SW 1271 (cell line): ENCODE measurements at places on chromosomes 13 and 19.

DNA sequence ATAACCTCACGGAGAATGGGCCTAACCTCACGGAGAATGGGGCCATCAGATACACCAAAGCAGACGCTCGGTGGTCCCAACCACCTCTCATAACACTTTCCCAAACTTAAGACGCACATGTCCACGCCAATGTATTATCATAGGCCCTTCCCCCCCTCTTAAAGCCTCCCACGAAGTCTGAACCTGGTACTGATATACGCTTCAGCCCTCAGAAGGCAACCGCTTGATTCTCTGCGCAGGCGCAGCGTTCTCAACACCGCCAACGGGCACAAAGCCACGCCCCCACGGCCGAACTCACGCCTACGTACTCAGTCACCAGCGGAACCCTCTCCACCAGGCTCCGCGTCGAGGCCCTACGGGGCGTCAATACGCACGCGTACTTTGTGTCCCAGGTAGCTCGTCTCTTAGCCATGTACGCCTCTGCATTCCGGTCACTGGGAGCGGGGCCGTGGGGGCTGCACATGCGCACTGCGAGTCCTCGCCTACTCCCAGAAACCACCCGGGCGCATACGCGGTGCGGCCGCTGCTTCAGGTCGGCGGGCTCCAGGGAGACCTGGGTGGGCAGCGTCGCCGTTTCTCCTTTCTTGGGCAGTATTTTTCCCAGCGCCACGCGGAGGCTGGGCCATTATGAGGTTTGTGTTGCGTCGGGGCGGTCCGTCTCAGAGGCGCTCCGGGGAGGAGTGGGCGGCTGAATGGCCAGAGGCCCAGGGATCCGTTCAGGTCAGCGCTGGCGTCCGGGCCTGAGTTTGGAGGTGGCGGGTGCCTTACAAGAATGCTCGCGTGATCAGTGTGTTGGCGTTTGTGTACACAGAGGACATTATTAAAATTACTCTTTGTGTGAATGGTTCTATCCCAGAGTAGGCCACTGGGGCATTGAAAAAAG lies 25.3 kb downstream of the ZNF582 start:
- peak; percentile 81 for DNase-seq

GRCh38 chr19:33441828-33442227 lies 68.3 kb downstream of the CEBPG start:
- DNase-seq = no peak

GRCh38 chr19:6210721-6211600 lies 68.8 kb downstream of the MLLT1 start:
- no peak for DNase-seq

- no peak for DNase-seq
Measured at GRCh38 chr13:63643543-63643942, 2227.9 kb upstream of the PCDH20 start.

GRCh38 chr19:5339950-5340636 lies 519 bp downstream of the PTPRS start:
- DNase-seq = no peak

DNA sequence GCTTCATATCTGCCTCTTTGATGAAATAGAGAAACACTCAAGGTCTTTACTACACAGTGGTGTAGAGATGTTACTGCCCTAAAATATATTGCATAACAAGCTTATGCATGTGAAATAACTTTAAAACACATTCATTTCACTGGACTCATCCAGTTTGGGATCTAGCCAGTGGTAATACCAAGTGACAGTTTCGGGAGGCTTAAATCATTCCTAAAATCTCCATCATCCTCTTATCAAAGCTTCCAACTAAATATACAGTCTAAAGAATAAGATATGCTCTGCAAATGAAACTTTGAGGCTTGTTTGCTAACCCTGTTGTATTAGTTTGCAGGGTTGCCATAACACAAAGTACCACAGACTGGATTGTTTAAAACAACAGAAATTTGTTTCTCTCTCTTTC lies 52.8 kb downstream of the THSD1 start:
- DNase-seq = no peak

GRCh38 chr19:14116918-14117578 lies 514 bp downstream of the PRKACA start:
- no peak for DNase-seq

DNA sequence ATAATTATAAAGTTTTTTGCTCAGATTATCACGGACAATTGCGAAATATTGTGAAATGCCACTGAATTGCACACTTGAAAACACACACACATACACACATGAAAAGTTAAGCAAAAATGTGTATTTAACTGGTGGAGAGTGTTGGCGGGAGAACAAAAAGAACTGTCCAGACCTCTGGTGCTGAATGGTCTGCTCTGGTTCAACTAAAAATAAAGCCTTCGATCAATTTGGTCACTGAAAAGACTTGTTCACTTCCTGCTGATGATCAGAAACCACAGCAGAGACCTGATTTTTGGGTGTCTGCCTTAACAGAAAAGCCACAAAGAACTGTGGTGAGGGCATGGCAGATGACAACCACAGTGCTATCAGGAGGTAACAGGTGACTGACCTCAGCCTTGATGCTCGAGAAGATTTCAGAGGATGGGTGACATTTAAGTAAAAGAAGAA lies 4.0 kb upstream of the IGFL1 start:
- DNase-seq = no peak

GRCh38 chr13:75339635-75340374 lies 142.2 kb downstream of the TBC1D4 start:
- DNase-seq = no peak

- DNase-seq = no peak
Measured at GRCh38 chr13:33937373-33938098, 119.6 kb downstream of the RFC3 start.

DNA sequence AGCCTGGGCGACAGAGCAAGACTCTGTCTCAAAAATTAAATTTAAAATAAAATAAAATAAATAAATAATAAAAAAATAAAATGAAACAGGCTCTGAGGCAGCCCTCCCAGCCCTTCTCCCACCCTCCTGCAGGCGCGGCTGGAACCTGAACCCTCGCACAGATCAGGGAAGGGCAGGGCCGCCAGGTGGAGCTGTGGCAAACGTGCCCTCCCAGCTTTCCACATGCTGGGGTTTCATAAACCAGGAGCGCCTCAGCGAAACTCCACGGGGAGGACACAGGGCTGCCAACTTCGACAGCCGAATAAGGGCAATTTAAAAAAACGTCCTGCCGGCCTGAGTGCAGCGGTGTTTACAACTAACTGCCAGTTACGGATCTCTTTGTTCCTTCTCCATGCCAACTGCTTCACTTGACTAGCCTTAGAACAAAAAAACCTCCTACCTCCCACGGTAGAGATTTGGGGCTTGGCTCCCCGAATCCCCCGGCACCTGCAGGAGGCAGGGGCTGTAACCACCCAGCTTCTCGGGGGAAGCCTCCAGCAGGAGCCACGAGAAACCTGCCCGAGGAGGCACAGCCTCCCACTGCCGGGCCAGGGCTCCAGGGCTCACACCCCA lies 15.9 kb downstream of the ZNF787 start:
- DNase-seq = no peak

- DNase-seq = no peak
Measured at GRCh38 chr13:31310356-31310755, 110.6 kb downstream of the B3GLCT start.

DNA sequence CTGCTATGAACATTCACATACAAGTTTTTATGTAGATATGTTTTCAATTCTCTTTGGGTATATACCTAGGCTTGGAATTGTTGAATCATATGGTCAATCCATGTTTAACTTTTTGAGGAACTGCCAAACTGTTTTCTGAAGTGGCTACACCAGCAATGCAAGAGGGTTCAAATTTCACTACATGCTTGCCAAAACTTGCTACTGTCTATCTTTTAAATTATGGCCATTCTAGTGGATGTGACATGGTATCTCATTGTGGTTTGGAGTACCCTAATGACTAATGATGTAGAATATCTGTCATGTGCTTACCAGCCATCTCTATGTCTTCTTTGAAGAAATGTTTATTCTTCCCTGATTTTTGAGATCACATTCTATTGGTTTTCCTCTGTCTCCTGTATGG lies 860.3 kb downstream of the DIAPH3 start:
- DNase-seq = no peak

DNA sequence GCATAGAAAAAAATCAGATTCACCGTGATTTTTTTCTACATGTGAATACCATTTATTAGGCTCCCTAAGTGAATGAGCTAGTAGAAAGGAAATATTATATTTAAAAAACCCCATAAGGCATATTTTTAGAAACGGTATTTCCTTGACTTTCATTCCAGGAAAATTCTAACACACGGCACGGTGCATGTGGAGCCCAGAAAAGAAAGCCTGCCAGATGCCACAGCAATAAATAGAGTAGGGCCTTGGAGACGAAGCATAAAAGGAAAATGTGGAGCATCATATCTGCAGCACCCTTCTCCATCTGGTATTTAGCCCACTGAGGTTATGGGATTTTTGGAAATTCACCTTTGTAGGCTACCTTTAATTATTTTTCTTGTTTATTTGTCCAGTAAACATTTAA lies 314.4 kb downstream of the ENOX1 start:
- no peak for DNase-seq

GRCh38 chr13:74361274-74361673 lies 227.1 kb upstream of the KLF12 start:
- DNase-seq = no peak

GRCh38 chr19:56617531-56617930 lies 22.4 kb downstream of the ZNF71 start:
- DNase-seq = no peak

DNA sequence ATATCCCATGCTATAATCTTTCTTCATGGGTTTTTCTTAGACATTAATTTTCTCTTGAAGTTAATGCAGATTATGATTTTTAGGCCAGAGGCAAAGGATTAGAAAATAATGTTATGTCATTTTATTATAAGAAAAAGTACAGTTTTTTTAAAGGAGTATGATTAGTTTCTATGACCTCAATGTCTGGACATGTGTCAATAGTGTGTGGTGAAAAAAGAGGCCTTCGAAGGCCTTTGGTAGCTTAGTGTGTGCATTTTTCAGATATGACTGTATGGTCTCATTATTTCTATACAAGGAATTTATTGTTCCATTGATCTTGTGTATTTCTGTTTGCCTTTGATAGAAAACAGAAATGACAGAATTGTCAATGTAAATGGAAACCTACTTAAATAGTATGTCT lies 195.6 kb downstream of the GPC5 start:
- DNase-seq = no peak

DNA sequence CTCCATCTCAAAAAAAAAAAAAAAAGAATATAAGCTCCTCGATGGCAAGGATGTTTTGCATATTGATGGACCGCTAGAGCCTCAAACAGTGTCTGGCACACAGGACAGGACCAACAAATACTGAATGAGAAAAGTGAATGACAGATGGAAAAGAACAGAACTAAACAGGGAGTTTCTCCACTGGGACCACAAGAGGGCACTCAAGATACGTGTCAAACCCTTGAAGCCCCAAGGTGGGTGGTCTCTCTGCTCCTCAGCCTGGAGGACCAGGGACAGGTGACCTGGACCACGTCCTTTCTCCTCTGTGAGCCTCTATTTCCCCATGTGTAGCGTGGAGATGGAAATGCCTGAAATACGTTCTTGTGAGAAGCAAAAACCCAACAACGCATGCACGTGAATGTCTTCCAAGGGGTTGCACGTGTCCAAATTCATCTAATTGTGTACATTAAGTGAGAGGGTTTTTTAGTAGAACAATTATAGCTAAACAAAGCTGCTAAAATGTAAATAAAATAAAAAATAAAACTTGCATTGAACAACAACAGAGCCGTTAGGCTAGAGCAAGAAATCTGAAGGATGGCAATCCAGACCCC lies 5.7 kb upstream of the CDC42EP5 start:
- DNase-seq = peak; percentile 39

- no peak for DNase-seq
Measured at GRCh38 chr13:113369881-113370280, 6.0 kb upstream of the GRTP1 start.

GRCh38 chr19:45250832-45251451 lies at the start of gene MARK4:
MARK4 (plus strand) TSS chr19:45251271; CDS start chr19:45251589, 318 bp downstream.
- DNase-seq = no peak

DNA sequence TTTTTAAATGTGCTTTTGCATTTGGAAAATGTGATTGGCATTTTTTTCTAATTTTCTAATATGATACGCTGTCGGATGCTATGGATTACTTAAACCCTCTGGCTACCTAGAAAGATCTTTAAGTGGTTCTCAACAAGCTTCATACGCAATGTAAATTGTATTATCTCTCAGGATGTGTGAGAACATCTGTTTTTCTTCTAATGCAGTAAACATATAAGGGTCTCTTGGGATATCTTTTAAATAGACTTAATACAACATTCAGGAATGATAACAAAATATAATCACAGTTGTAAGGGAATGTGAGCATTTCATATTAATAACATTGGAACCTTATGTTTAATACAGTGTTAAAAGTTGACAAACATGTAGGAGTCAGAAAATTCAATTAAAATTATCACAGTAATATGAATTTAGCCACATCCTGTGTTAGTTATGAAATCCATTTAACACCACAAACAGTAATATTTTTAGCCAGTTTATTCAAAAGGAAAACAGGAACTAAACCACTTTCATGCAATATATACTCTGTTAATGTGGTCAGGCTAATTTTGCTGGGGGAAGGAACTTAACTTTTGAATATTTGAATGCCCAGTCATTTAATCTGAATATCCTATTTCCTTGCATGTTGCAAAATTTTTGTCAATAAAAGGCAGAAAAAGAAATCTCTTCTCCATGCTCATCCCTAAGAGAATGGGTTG lies 15.0 kb upstream of the ALOX5AP start:
- no peak for DNase-seq

DNA sequence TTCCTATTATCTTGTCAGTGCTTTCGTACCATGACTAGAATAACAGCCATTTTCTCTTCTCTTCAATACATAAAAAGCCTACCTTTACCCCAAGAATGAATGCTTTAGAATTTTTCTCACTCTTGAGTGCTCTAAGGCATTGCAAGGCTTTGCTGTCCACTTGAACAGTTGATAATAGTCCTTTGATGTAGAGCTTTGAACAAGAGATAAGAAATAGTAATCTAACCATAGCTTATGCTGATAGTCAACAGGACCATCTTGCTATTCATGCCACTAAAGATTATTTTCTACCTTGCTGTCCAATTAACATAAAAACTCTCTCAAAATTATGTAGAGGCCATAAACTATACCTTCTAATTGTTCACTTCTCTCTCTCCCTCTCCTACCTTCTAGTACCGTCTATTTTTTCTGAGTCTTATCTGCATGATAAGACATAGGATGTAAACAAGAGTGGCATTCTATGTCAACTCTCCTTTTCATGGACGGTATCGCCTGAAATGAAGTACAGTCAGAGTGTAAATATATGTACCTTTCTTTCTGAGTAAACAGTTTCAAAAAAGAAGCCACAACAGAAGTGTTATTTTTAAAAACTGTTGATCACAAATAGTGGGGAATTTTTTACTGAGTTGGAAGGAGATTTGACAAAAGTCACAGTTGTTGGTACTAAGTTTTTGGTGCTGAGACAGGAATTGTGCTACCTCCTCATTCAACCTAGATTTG lies 297.9 kb downstream of the NDFIP2 start:
- no peak for DNase-seq
